ENCODE measurements at places on chromosomes 3 and 15.

DNA sequence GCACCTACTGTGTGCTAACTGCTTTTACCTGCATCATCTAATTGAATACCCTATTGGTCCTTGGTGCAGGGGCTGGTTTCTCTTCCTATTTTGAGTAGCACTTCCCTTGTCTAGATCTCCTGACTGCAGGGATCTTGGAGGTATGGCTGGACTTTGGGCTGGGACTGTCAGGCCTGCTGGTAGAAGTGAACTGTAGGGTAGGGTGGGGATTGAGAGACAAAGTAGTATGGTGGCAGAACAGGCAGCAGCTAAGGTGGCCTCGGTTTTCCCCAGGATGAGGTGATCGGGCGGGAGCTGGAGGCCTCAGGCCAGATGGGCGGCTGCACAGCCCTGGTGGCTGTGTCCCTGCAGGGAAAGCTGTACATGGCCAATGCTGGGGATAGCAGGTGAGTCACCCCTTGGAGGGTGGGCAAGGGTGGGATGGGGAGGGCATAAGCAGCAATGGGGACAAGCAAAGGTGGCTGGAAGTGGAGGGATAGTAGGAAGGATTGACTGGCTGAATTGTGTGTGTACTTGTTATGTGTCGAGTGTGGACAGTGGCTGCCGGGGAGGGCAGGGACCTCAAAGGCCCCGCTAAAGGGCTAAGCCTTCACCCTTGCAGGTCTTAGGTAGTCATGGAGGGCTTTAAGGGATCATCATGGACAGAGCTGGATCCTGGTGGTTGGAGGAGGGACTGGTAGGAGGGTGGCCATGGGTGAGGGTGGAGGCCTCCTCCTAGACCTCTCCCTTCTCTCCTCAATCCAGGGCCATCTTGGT, 2.0 kb downstream of the PPM1M start:
- DNase-seq = no peak

GRCh38 chr3:101123081-101123480, 129.9 kb upstream of the ABI3BP start:
- no peak for DNase-seq

- no peak for DNase-seq
Observed at GRCh38 chr3:2978977-2979732, 131.0 kb downstream of the IL5RA start.

DNA sequence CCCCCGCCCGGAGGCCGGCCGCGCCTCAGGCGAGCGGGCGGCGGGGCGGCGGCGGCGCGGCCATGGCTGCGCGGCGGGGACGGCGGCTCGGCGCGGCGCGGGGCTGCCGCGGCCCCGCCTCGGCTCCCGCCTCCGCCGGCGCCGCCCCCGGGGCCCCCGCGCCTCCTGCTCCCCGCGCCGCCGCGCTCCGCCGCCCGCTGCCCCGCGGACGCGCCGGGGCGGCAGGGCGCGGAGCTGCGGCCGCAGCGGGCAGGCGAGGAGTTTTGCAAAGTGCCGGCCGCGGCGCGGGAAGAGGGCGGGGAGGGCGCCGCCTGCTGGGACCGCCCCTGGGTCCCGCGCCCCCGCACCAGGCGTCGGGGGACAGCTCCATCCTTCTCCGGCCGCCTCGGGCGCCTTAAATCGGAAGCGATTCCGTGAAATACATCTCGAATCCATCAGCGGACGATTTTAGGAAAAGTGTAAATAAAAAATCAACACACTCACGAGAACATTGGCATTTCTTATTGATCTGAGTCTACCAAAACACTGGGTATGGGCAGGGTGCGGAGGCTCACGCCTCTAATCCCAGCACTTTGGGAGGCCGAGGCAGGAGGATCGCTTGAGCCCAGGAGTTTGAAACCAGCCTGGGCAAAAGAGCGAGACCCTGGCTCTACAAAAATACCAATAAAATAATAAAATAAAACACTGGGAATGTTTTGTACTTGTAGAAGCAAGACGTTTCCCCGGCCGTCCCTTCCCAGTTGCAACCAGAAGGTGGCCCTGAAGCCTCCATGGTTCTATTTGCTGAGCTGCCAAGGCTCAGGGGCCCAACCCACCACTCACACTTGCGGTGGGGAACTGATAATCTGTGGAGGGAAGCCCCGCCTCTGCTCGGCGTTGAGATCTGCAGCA, 136.9 kb downstream of the NUP210 start:
- no peak for DNase-seq

- no peak for DNase-seq
Observed at GRCh38 chr3:37913522-37913921, 51.8 kb downstream of the CTDSPL start.

- no peak for DNase-seq
Observed at GRCh38 chr15:69143756-69144436, 16.5 kb upstream of the GLCE start.

DNA sequence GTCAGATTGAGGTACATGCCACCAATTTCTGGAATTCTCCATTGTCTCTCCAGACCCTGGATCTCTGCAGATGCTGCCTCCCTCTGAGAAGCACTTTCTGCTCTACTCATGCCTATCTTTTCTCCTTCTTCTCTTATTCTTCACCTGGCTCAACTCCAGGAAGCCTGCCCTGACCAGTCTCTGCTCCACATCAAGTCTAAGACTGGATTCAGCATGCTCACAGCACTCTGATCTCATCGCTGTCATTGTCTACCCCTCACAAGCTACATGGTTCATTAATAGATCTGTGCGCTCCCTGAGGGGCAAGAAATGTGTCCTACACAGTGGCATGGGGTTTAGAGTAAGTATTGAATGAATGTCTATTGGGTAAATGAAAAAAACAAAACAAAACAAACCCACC, 38.7 kb downstream of the CCR4 start:
- no peak for DNase-seq

- no peak for DNase-seq
Observed at GRCh38 chr15:88661041-88661700, 22.4 kb downstream of the ISG20 start.

DNA sequence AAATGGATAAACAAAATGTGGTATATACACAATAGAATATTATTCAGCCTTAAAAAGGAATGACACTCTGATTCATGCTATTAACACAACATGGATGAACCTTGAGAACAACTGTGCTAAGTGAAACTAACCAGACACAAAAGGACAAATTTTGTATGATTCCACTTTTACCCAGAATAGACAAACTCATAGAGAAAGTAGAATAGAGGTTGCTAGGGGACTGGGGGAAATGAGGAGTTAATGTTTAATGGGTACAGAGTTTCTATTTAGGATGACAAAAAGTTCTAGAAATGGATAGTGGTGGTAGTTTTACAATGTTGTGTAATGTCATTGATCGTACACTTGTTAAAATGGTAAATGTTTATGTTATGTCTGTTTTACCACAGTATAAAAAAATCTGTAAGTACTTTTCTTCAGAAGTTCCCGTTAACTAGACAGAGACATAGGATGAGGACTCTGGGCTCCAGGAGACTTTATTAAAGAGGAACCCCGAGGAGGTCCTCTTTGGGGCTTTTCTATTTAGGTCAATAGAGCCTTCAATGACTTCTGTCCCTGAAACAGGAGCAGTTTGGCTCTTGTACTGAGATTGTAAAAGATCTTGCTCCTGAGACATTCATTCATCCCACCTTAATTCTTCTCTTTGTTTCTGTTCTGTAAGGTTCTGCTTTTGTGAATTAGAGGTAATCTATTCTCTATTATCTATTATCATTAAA, 24.5 kb downstream of the ABHD6 start:
- no peak for DNase-seq

- no peak for DNase-seq
Observed at GRCh38 chr3:43870120-43870519, 179.4 kb downstream of the ABHD5 start.

DNA sequence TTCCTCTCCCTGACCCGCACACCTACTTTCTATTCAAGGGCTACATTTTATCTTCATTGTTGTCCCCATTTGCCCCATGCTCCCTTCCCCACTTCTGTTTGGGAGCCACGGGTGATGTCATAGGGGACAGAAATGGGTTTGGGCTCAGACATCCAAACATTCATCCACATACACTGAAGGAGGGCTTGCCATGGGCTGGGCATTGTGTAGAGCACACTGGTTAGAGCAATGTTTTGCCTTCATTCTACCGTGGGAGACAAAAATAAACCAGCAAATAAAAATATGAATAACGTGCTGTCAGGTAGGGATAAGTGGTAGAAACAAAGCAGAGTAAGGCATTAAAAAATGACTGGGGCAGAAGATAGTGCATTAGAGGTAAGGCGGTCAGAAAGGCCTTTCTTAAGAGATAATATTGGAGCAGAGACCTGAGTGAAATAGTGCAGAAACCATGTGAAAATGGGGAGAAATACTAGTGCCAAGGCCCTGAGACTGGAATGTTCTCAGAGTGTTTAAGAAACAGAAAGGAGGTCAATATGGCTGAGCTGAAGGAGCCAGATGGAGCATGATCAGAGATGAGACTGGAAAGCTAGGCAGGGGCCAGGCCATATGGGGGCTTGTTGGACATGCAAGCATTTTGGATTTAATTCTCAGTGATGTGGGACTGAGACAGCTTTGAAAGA, 40.9 kb upstream of the CLSTN2 start:
- no peak for DNase-seq

DNA sequence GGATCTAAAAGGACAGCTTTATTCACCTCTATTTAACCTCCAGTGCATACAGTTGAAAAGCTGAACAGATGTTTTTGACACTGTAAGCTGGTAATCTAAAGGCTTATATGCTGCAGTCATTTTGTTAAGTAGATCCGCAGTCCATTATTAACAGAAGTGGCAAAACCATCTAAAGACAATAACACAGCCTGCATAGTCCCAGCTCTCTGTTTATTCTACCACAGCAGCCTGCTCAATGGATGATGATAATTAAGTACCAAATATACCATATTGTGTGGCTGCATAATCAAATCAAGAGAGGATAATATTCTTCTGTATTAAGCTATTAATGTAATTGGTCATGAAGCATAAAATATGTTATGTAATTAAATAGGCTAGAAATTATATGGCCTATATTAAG, 207.1 kb downstream of the MEIS2 start:
- DNase-seq = no peak

DNA sequence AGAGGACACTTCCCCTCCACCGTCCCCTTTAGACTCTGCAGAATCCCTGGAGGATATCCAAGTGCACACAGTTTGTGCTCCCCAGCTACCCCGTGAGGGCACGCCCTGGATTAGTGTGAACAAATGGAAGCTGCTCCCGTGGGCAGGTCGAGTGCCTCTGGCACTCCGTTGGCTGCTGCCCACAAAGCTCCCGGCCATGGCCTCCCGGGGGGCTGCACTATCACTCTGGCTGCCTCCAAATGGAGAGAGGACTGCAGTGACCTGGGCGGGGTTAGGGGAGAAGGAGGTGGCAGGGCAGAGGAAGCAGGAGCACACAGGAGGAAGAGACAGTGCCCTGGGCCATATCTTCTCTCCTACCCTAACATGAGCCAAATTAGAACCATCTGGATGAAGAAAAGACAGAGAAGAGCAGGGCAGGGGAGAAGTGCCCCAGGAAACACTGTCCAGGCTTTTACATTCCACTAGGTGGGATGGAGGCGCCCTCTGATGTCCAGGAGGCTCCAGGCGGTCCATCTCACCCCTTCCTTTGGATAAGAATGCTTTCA, 29.4 kb upstream of the ACAD9 start:
- DNase-seq = no peak

GRCh38 chr3:110946810-110947209, 124.8 kb upstream of the NECTIN3 start:
- DNase-seq = no peak

- DNase-seq = no peak
Observed at GRCh38 chr3:111284503-111285183, 213.0 kb downstream of the NECTIN3 start.

DNA sequence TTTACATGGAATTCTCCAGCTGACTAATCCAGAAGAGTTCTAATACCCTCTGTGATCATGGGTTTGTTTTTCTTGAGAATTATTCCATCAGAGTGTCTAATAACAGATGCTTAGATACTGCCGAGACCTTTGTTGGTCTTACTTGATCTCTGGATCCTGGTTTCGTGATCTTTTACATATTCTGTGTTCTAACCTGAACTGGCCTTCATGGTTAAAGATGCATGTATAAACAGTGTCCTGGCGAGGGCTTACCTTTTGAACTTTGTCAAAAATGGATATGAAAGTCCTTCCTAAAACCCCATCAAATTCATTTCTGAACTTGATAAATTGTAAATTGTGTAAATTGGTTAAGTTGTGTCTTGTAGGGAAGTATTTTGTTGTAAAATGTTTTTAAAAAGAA, 24.8 kb downstream of the UBE2Q2 start:
- DNase-seq = no peak

DNA sequence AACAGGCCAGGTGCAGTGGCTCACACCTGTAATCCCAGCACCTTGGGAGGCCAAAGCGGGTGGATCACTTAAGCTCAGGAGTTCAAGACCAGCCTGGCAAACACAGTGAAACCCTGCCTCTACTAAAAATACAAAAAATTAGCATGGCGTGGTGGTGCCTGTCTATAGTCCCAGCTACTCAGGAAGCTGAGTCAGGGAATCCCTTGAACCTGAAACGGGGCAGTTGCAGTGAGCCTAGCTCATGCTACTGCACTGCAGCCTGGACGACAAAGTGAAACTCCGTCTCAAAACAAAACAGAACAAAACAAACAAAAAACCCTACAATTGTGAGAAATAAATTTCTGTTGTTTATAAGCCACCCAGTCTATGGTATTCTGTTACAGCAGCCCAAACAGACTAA, 94.7 kb downstream of the PIK3CB start:
- no peak for DNase-seq

DNA sequence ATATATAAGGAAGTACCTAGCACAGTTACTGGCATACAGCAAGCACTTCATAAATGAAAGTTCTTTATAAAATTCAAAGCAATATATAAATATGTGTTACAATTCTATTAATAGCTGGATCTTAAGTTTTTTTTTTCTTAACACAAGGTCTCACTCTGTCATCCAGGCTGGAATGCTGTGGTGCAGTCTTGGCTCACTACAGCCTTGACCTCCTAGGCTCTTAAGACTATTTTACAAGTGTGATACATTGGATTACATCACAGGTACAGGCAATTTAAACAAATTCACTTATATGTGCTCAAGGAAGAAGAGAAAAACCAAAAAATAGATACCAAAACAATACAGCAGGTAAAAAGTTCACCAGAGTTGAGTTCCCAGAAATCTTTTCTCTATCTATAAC, 60.6 kb downstream of the ZNF280D start:
- DNase-seq = no peak

DNA sequence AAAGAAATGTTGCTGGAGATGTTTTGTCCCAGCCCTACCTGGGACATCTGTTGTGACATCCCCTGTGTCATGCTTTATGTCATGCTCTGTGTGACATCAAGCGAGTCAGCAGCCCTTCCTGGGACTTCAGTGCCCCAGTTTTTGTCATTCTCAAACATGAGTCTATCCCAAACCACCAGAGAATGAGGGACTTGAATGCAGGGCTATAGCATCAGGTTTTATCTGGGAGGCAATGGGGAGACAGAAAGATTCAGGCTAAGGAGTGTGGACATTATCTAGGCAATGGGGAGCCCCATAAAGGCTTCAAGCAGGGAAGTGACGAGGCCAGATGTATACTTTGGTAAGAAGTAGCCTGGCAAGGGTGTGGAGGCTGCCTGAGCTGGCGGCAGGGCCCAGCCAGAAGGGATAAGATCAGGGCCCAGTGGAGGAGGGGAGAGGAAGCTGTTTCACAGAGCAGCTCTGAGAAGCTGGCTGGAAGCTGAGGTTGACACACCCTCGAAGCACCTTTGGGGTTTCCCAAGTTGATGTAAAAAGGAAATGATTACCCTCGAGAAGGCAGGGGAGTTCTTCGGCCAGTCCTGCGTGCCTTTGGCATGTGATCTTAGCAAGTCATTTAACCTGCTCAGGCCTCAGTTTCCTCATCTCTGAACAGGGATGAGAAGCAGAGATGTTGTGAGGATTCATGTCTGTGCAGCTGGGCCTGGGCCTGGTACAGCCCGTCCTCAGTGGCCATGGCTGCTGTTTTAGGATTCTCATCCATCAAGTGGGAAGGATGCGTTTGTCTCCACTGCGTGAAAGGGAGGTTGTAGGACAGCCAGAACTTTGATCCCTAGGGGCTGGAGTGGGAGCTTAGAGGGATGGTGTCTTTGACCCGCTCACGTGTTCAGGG, 34.3 kb downstream of the IRAK2 start:
- no peak for DNase-seq

All from NCI-H1694 (cell line).